ENCODE measurements at places on chromosomes 12 and 14.

GRCh38 chr12:124863416-124864325 lies at the start of gene SCARB1:
SCARB1 (minus strand) TSS chr12:124863864; CDS start chr12:124863720, 144 bp downstream.
- DNase-seq = peak; percentile 90

GRCh38 chr14:90344331-90345238 lies 12.8 kb upstream of the NRDE2 start:
- DNase-seq = no peak

- DNase-seq = peak; percentile 84
Observed at GRCh38 chr14:99415496-99416281, 65.0 kb downstream of the SETD3 start.

DNA sequence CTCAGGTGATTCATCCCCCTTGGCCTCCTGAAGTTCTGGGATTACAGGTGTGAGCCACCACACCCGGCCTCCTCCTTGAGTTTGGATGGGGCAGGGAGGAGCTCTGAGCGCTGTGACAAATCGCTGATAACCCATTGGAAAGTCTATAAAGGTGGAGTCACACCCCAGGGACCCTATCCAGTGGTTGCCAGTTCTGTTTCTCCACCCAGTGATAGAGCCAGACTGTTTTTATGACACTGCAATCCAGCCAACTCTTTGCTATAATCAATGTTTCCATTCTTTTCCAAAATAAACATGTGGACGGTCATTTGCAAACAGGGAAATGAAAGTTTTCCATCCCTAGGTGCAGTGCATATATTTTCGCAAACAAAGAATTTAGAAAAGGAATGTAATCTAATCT lies 142.0 kb upstream of the PELI2 start:
- no peak for DNase-seq

- DNase-seq = no peak
Observed at GRCh38 chr12:41970744-41971143, 173.9 kb downstream of the GXYLT1 start.

- DNase-seq = no peak
Observed at GRCh38 chr14:57897144-57897748, 31.4 kb upstream of the SLC35F4 start.

DNA sequence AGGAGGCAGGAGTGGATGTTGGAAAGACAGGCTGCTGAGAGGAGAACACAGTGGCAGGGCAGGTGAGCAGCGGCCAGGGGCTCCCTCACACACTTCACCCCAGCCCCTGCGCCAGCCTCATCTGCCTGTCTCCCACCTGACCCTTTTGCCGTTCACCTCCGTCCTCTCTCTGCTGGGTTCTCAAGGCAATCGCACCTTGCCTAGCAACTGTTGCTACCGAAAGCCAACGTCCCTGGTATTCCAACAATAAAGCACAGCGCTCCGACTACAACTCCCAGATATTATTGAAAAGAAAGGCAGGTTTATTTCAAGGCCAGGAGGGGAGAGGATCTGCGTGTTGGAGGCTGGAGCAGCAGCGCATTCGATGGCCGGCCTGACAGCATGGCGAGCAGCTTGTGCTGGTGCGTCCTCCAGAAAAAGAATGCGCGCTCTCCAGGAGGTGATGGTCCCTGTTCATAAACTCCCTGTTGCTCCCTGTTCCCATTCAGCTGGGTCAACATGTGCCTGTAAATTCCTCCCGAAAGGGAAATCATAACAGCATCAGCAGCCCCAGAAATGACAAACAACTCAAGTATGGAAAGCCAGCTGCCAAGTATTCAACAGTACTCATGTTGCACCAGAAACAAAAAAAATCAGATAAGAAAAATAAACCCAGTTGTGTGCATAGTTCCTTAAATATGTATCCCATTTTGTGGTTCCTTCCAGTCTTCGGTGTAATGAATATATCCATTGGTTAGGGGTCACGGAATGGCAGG lies 153.0 kb upstream of the DIO3 start:
- no peak for DNase-seq

All from OCI-LY7 (cell line).